ENCODE measurements at places on chromosomes 6 and 20. TPM values are rescaled to one million over a fixed set of nuclear protein-coding genes. Genes with fewer than 3 reads are reported as not detected.

The BCAS1 gene
- total RNA-seq, result 2.4 TPM

The PLG gene
- total RNA-seq, result not detected

The SLC22A7 gene
- 0.41 TPM for total RNA-seq

The TSPO2 gene
- total RNA-seq, result 0.82 TPM

The PRDM13 gene
- total RNA-seq, result not detected

The OLIG3 gene
- not detected for total RNA-seq

The MYH7B gene
- not detected for total RNA-seq

All from frontal cortex (tissue), 4 donors.